ENCODE measurements at places on chromosomes 3 and 15.

DNA sequence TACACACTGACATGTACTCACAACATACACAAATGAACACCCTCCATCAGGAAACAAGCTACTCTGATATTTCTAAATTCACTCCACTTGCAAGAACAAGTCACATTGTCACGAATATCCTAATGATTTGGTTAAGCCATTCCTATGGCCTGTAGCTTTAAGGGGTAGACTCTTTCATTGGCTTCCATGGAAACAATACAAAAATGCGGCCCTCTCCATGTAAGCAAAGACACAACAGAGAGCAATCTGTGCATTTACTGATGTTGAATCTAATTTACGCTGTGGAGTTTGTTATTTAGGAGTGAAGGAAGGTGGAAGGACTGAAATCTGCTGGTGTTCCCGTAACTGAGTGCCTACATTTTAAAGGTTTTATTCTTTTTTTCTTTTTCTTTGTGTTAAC lies 114.5 kb downstream of the FMN1 start:
- no peaks in the 10 kb centered on the region for H3K27me3 ChIP-seq
- no peak overlapping the region for H3K4me3 ChIP-seq
- no peaks in the 10 kb centered on the region for H3K4me1 ChIP-seq
- H3K27ac ChIP-seq = no peak overlapping the region

GRCh38 chr15:81825136-81825535 lies 220.7 kb downstream of the MEX3B start:
- DNase-seq = no peak
- no peak overlapping the region for H3K27ac ChIP-seq
- H3K4me1 ChIP-seq = peaks cover 4% of the 10 kb centered on the region
- no peaks in the 10 kb centered on the region for H3K27me3 ChIP-seq
- no peak overlapping the region for H3K4me3 ChIP-seq

- H3K27me3 ChIP-seq = no peaks in the 10 kb centered on the region
- H3K4me1 ChIP-seq = peaks cover 5% of the 10 kb centered on the region
- H3K27ac ChIP-seq = no peak overlapping the region
- no peak overlapping the region for H3K4me3 ChIP-seq
- no peaks in the 10 kb centered on the region for H3K36me3 ChIP-seq
These were observed 27.6 kb upstream of the SEMA6D start for GRCh38 chr15:47689660-47690059.

DNA sequence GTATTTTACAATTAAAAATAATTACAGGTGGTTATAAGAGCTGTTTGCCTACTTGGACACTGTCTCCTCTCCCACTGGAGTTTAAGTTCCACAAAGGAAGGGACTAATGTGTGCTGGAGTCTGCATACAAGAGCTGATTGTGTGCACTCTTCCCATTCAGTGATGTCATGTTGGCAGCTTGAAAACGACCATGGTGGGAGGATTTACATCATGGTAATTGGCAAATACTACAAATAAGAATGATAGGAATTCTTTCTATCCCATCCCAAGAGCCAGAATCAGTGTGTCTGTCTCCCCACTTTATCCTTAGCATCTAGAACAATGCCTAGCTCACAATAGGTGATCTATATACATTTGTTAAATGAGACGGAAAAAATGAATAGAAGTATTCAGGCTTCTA lies 14.1 kb downstream of the ITGA11 start:
- no peaks in the 10 kb centered on the region for H3K36me3 ChIP-seq
- H3K27ac ChIP-seq = no peak overlapping the region
- peak; percentile 14 for DNase-seq
- no peaks in the 10 kb centered on the region for H3K27me3 ChIP-seq
- no peak overlapping the region for H3K4me3 ChIP-seq
- peaks cover 14% of the 10 kb centered on the region for H3K4me1 ChIP-seq

GRCh38 chr15:26028086-26028740 lies 165.1 kb upstream of the ATP10A start:
- no peak for DNase-seq
- H3K27me3 ChIP-seq = no peaks in the 10 kb centered on the region
- H3K36me3 ChIP-seq = no peaks in the 10 kb centered on the region
- no peak overlapping the region for H3K27ac ChIP-seq

- H3K4me1 ChIP-seq = no peaks in the 10 kb centered on the region
- H3K27me3 ChIP-seq = no peaks in the 10 kb centered on the region
- no peak overlapping the region for H3K4me3 ChIP-seq
- no peaks in the 10 kb centered on the region for H3K36me3 ChIP-seq
These were observed 59.8 kb downstream of the TMED3 start for GRCh38 chr15:79370716-79371115.

GRCh38 chr15:48862705-48863104 lies 15.2 kb upstream of the EID1 start:
- no peaks in the 10 kb centered on the region for H3K4me1 ChIP-seq
- H3K4me3 ChIP-seq = no peak overlapping the region

DNA sequence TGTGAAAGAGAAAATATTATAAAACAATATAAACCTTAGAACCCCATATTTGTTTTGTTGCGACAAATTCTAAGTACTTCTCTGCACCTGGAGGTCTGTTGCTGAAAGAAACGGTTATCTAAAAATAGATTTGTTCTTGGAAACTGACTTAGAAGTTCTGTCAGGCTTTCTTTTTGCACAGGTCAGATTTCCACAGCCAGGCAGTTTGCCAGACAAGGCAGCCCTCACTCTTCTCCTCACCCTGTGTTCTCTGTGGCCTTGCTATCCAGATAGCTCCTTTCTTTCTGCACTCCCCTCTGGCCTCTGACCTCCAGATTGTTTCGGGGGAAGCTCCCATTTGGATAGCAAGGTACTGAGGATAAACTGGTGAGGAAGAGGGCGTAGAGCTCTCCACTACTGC lies 413.3 kb upstream of the ONECUT1 start:
- no peak for DNase-seq
- H3K27ac ChIP-seq = no peak overlapping the region
- H3K36me3 ChIP-seq = no peaks in the 10 kb centered on the region

DNA sequence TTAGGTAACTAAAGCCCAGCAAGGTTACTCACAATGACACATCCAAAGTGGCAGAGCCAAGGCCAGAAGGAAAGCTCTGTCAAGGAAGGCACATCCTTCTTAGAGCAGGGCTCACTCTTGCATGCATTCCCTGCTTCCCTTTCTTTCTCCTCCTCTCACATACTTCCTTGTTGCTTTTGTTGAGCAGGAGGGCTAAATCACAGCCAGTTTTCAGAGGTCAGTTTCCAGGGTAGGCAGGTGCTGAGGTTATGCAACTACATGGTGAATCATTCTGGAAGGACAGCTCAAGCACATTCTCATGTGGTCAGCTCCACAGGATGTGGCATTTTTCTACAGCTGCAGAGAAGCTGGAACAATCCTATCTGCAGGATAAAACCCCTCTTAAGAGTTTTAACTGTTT lies 275.6 kb downstream of the ZNF621 start:
- H3K27me3 ChIP-seq = no peaks in the 10 kb centered on the region
- no peaks in the 10 kb centered on the region for H3K36me3 ChIP-seq
- no peak overlapping the region for H3K4me3 ChIP-seq
- DNase-seq = no peak

GRCh38 chr15:99481113-99481950 lies 84.5 kb upstream of the MEF2A start:
- H3K27me3 ChIP-seq = no peaks in the 10 kb centered on the region
- no peaks in the 10 kb centered on the region for H3K36me3 ChIP-seq
- no peak overlapping the region for H3K27ac ChIP-seq
- no peak for DNase-seq
- H3K4me1 ChIP-seq = peaks cover 12% of the 10 kb centered on the region

DNA sequence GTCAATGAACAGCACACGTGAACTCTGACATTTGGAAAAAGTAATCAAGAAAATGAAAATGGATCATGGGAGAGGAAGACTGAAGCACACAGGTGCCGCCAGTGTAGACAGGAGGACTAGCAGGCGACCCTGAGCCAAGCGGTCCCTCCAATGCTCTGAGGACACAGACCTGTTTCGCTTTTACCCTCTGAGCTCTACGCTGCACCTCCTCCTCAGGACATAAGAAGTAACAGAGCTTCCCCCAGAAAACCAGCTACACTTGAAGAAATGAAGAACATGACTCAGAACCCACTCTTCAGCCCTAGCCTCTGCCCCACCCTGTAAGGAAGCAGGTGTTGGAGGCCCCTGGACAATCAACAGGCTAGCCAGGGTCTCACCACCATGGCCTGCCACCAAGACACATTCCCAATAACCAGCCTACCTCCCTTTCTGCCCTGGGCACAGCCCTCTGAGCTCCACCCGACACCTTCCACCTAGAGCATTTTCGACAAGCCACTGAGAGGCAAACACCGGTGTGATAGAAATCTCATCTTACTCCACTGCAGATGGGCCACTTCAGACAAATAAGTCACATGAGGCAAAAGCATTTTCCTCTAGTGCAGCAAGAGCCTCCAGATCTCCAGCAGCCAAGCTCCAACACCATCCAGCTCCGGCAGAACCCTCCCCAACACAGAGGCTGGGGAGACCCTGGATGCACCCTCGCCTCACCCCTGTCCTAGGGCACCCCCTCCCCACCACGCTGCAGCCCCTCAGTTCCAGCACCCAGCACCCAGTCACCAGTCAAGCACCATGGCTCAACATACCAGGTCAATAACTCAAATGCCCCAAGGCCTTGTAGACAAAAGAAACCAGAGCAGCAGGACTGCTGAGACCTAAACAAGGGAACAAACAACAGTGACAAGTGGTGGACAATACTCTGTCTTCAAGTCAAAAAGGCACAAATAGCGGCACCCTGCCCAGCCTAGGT lies 11.4 kb downstream of the FAM174B start:
- DNase-seq = no peak
- no peak overlapping the region for H3K4me3 ChIP-seq
- H3K27ac ChIP-seq = no peak overlapping the region
- H3K4me1 ChIP-seq = peaks cover 3% of the 10 kb centered on the region
- H3K36me3 ChIP-seq = no peaks in the 10 kb centered on the region

- no peak for DNase-seq
- H3K27me3 ChIP-seq = no peaks in the 10 kb centered on the region
- no peaks in the 10 kb centered on the region for H3K4me1 ChIP-seq
- H3K36me3 ChIP-seq = no peaks in the 10 kb centered on the region
- H3K27ac ChIP-seq = no peak overlapping the region
These were observed 250.9 kb upstream of the SEMA6D start for GRCh38 chr15:47466357-47466756.

- H3K4me1 ChIP-seq = peaks cover 6% of the 10 kb centered on the region
- H3K4me3 ChIP-seq = no peak overlapping the region
- H3K27ac ChIP-seq = peak overlapping the region; percentile 57
- H3K27me3 ChIP-seq = no peaks in the 10 kb centered on the region
These were observed 33.2 kb downstream of the PAK2 start for GRCh38 chr3:196772897-196773296.

GRCh38 chr15:95365511-95366107 lies 964.9 kb upstream of the NR2F2 start:
- peaks cover 3% of the 10 kb centered on the region for H3K27me3 ChIP-seq
- H3K4me1 ChIP-seq = no peaks in the 10 kb centered on the region
- no peaks in the 10 kb centered on the region for H3K36me3 ChIP-seq
- DNase-seq = peak; percentile 7
- H3K4me3 ChIP-seq = no peak overlapping the region

GRCh38 chr3:33718595-33718907 lies 497 bp upstream of the CLASP2 start:
- H3K4me1 ChIP-seq = peaks cover 4% of the 10 kb centered on the region
- H3K36me3 ChIP-seq = no peaks in the 10 kb centered on the region
- peak overlapping the region; percentile 94 for H3K27ac ChIP-seq
- peak overlapping the region; percentile 89 for H3K4me3 ChIP-seq
- DNase-seq = no peak
- H3K27me3 ChIP-seq = no peaks in the 10 kb centered on the region

DNA sequence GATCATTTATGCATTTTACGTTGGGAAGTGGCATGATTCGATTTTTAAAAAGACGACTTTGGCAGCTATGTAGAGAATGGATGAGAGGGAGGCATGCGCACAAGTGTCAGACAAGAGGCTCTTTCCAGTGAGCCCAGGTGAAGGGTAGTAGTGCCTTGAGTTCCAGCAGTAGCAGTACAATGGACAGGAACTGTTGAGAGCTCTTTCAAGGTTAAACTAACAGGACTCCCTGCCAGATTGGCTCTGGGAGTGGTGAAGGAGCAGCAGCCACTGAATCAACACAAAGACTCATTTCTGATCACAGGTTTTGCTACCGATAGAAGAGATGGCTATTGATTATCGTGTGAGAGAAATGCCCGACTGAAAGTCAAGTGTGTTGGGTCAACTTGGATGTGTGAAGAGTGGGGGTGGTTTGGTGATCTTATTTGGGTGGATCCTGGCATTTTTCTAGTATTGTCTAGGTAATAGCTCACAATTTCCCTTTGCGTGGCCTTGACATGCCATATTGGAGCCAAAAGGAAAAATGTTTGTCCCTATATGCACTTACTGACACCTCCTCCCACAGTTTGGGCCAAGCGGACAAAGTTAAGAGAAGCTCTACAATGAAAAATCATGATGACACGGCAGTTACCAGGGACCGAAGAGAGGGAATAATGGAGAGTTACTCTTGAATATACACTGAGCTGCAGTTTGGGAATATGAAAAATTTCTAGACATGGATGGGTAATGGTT lies 81.6 kb upstream of the MDFIC2 start:
- H3K36me3 ChIP-seq = no peaks in the 10 kb centered on the region
- no peaks in the 10 kb centered on the region for H3K27me3 ChIP-seq
- no peaks in the 10 kb centered on the region for H3K4me1 ChIP-seq
- no peak overlapping the region for H3K4me3 ChIP-seq

DNA sequence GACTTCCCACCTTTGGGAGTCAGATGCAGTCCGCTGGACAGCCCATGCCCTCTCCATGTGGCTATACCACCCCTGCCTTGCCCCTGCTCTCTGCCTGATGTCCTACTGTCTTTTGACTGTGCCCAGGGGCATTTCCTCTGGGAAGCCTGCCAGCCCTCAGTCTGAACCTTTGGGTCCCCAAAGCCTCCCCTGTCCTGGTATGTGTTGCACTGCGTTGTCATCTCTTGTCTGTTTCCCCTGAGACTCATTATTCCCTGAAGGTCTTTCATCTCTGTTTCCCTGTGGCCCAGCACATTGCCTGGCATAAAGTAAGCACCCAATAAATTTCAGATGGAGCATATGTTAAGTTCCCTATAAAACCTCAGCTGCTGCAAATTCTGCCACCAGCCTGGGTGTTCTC lies 236.6 kb upstream of the CTDSPL start:
- DNase-seq = no peak
- no peaks in the 10 kb centered on the region for H3K27me3 ChIP-seq
- no peaks in the 10 kb centered on the region for H3K36me3 ChIP-seq
- H3K4me1 ChIP-seq = peaks cover 11% of the 10 kb centered on the region

GRCh38 chr15:73924171-73924921 lies 1.9 kb upstream of the LOXL1 start:
- no peak overlapping the region for H3K4me3 ChIP-seq
- H3K36me3 ChIP-seq = no peaks in the 10 kb centered on the region
- peaks cover 17% of the 10 kb centered on the region for H3K27me3 ChIP-seq
- peak overlapping the region; percentile 3 for H3K27ac ChIP-seq
- peaks cover 65% of the 10 kb centered on the region for H3K4me1 ChIP-seq

DNA sequence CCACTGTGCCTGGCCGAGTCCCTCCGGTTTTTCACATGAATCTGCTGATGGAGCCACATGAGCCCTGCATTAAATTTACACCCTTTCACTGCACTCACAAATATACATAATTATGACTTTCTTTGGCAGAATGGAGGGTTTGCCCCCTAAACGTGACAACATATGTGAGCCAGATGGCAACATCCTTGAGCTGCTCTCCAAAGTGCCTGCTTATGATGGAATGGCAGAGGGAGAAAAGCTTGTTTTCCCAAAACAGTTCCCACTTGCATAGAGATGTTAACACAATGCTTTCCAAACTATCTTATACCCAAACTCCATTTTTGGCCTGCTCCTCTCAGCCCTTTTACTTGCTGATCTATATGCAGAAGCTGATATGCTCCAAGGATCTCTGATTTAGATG lies 54.9 kb downstream of the ABCC5 start:
- DNase-seq = no peak
- no peak overlapping the region for H3K27ac ChIP-seq
- H3K4me3 ChIP-seq = no peak overlapping the region
- no peaks in the 10 kb centered on the region for H3K27me3 ChIP-seq

GRCh38 chr3:112685956-112686799 lies 45.2 kb upstream of the CCDC80 start:
- no peak for DNase-seq
- H3K27ac ChIP-seq = no peak overlapping the region
- no peak overlapping the region for H3K4me3 ChIP-seq

Measured in spinal cord (tissue), 10 donors.